ENCODE measurements at places on chromosomes 3 and 15.
A peak's percentile ranks its signal among the peaks of the same experiment; 100 is the strongest.

- DNase-seq, result peak; percentile 94
Observed at GRCh38 chr3:157160658-157161424, 894 bp upstream of the CCNL1 start.

- no peak for DNase-seq
Observed at GRCh38 chr3:107710851-107711250, 188.1 kb downstream of the BBX start.

GRCh38 chr3:7779331-7779730, 722.3 kb upstream of the LMCD1 start:
- no peak for DNase-seq

GRCh38 chr3:151743855-151744254, 10.1 kb downstream of the AADACL2 start:
- DNase-seq, result no peak

DNA sequence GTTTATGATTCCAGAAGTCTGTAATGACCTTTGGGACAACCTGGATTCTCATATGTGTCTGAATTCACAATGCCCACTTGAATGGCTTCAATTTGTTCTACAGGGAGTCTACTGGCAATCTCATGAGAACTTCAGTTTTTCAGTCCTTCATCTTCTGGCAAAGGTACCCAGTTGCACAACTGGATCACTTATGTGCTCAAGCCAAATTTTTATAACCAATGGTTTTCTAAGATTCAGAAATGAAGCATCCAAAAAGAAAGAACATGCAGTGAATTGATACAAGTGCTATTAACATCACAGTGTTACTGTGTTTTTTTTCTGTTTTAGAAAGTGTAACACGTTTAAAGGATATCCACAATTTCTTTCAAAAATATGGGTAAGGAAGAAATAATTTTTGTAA, at the start of gene OR5H14:
Gene OR5H14 (plus strand): TSS at position 301 of the 400 bp plus-strand sequence. CDS start 1,907 bp downstream, outside the sequence.
- no peak for DNase-seq

DNA sequence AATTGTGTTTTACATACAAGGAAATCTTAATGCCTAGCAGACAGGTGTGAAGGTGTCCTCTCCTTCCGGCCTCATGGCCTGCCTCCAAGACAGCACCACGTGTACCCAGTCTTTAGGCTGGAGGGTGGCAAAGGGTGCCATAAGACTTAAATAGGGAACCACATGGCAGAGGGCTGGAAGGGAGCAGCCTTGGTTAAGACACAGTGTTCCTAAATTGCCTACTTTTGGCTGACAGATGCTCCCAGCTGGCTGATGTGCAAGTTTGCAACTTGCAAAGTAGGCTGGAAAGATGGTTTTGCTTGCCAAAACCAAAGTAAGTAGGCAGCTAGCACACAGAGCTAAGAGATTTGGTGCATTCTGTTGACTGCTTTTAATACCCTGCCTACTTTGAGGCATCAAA, 45.2 kb downstream of the CCNB2 start:
- no peak for DNase-seq

DNA sequence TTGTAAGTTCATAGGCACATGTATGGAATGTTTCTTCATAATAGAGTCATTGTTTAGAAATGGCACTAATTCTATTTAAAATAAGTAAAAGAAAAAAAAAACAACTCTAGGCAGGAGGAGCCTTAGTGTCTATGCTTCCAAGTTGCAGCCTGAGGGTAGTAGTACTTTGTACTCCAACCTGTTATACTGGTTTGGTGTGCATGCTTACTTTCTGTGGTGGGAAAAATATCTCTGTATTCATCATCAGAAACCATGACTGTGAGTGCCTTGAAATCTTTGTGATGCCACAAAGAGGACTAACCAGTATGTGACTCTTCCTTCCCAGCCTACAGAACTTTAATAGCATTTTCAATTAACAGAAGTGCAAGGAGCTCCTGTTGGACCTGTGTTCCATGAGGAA, 4.4 kb downstream of the NAALADL2 start:
- no peak for DNase-seq

GRCh38 chr3:154818676-154819255, 261.4 kb upstream of the MME start:
- no peak for DNase-seq

DNA sequence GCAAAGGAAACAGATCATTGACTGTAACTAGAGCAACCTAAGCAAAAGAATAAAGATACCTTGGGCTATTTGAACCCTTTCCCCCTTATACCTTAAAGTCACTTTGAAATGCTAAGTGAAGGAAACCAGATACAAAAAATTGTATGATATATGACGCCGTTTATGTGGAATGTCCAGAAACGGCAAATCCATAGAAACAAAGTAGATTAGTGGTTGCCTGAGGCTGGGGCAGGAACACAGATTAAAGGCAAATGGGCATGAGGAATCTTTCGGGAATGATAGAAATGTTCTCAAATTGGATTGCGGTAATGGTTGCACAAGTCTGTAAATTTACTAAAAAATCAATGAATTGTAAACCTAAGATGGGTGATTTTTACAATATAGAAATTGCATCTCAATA, 160.1 kb upstream of the CCDC54 start:
- DNase-seq, result no peak

DNA sequence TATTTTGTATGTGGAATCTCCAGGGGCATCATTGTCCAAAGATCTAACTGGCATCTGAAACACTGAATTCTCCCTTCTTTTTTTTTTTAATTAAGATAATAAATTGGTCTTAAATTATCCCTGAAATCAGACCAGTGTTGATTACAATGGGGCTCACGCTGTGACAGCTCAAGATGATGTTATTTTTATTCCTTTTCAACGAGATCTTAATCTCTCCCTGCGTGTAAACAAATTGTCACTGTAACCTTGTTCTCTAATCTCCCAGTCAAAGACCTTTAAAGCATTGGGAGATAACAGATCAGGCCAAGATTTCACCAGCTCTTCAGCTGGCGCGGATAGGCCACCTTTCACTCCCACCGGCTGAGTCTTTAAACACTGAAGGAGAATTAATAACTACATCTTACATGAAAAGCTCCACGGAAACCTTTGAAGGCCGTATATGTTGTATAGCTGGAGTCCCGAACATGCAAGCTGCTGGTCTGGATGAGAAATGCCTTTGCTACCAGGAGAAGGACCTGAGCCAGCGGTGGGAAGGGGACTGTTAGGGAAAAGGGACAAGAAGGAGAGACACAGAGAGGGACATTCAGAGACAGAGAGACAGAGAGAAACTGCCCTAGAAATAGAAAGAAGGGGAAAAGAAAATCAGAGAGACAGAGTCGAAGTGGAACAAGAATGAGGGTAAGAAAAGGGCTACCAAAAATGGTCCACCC, 418.8 kb upstream of the NR2F2 start:
- DNase-seq, result no peak

DNA sequence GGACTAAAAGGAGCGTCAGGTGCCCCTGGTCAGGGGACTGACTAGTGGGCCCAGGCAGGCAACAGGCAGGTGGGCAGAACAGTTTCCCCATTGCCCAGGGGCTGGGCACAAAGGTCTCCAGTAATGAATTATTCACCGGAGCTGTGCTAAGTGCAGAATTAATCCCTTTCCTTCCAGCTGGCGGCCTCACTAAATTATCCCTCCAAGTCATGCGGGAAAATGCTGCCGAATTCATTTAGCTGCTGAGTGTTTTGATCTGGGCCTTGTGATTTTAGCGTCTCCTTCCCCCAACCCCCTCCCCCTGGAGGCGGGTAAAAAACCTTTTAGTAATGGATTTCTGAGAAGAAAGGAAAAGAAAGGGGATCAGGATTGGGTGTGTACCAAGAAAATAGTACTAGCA, 47.2 kb downstream of the CCDC33 start:
- no peak for DNase-seq

DNA sequence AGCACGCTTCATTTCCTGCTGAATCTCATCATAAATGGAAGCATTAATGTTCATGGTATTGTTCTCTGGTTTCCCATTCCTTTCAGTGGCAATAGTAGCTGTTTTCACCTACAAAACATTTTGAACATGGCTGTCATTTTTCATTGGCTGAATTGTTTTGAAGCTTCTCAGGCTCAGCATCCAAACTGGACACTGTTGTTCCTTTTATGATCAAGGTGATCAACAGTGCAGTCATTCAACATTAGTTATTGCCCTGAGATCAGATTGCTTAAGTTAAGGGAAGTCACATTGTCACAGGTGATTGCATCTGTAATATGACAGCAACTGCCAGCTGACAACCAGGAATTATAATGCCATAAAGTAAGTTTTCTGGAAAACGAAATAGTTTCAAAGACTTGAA, 46.9 kb downstream of the SATB1 start:
- DNase-seq, result no peak

DNA sequence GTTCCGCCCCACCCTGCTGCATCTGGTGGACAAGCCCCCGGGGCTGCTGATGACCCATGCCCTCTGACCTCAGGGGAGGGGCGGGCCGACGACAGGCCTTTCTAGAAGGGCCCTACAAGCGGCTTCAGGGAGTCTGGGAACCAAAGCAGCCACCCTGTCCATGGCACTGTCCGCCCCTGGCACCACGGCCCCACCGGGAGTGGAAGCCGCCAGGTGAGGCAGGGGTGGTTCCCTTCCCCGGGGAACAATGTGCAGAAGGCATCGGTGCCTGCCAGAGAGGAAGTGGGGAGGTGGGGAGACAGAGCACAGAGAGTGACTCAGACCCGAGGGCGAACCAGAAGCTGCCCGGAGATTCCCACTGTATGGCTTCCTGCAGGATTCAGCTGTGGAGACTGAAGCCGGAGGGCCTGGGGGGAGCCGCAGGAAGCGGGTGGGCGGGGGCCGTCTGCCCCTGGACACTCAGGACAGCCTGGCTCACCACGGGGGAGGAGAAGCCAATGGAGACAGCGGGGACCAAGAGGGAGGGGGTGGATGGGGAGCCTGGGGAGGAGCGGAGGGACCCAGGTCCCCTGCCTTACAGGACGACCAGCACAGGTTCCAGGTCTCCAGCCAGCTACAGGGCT, 134.0 kb downstream of the TPRA1 start:
- DNase-seq, result peak; percentile 35

- DNase-seq, result no peak
Observed at GRCh38 chr3:183381673-183382072, 46.7 kb downstream of the MCF2L2 start.

DNA sequence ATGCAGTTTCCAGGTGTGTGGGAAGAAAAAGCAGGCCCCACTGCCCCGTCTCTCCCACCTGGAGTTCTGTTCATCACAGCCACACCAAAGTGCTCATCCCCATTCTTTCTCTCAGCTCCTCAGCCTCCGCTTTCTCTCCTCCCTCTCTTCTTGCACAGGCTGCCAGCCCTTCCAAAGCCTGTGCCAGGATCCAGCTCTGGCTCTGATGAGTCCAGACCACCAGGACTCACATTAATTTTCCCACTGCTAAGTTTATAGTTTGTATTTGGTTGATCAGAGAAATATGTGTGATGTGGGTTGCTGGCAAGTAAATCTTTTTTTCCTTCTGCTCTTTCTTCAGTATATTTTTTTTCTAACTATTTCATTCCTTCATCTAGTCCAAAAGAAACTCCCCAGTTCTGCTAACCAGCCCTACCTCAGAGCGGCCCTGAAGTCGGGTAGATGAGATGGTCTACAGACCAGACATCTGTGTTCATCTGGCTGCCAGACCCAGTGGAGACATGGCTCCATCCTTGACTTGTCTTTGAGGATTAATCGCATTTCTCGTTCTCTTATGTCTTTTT, 49.8 kb downstream of the BOC start:
- no peak for DNase-seq

GRCh38 chr3:4826237-4827100, 152.8 kb upstream of the BHLHE40 start:
- DNase-seq, result peak; percentile 87

DNA sequence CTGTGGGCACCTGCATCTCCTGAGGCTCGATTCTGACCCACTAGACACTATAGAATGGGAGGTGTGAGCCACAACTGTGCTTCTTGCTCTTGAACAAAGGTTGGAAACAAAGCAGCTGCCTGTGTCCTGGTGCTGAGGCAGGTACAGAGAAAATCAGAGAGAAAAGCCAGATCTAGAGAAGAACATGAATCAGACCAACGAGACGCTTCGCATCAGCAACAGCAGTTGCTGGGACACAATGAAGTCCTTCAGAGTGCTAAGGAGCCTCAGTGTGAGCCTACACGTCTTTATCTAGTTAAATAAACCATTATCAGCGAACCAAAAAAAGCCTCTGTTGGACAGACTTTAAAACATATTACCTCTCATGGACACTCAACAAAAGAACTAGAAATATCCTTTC, 86.3 kb upstream of the MEX3B start:
- no peak for DNase-seq

- DNase-seq, result no peak
Observed at GRCh38 chr3:15330031-15330596, 2.3 kb downstream of the SH3BP5 start.

DNA sequence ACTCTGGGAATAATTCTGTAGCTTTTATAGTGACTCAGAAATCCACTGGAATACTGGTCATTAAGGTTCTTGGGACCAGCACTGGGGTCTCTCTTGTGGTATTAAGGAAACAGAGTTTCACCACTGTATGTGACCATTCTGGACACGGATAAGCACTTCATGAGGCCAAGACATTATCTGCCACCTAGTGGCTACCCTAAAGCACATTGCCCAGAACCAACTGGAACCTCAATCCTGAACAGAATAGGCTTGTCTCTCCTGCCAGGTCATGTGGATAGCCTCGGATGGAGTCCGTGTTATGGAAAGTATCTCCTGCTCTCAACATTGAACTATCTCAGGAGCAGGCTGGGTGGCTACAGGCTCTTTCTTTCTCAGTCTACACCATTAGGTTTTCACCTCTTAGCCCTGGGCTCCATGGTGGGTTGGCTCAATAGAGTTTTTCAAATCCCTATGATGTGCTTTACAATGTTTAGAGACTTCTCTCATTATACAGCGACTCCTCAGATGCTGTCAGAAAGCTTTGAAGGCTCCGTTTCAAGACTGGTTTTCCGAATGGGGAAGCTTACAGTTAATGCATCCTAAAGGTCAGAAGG, 167.6 kb upstream of the ST8SIA2 start:
- DNase-seq, result no peak

DNA sequence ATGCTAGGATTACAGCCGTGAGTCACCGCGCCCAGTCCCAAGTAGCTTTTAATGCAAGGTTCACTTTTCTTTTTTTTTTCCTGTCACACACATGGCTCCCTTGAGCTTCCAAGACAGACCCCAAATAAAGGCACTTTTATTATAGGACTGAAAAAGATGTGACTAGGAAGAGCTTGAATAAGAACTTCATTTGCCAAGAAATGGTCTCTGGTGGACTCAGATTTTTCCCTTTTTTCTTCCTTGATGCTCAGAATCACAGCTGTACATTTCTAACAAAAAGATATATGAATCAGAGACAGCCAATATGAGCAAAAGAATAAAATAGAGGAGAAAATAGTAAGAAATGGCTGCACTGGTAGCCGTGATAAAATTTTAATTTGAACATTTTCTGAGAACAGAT, 337.2 kb downstream of the MAGI1 start:
- DNase-seq, result no peak

GRCh38 chr15:30985081-30985531, 6.3 kb downstream of the MTMR10 start:
- DNase-seq, result no peak

DNA sequence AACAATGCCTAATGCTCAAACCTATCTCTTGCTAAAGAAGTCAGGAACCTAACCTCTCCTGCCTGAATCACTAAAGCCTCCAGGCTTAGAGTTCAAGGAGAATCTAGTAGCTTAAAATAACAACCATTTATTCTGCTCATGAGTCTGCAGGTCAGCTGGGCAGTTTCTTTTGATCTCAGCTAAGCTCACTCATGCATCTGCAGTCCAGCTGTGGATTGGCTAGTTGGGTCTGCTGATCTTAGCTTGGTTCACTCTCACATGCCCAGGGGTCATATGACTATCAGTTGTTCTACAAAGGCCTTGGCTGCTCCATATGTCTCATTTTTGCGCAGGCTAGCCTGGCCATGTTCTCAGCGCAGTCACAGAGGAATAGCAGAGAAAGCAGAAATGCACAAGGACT, 109.2 kb upstream of the STT3B start:
- DNase-seq, result no peak
